ENCODE measurements at places on chromosomes 2 and 18.
A peak's percentile ranks its signal among the peaks of the same experiment; 100 is the strongest.

- no peak for DNase-seq
These were observed 20.7 kb downstream of the LIPG start for GRCh38 chr18:49582579-49582978.

GRCh38 chr2:218885981-218886947, 5.6 kb downstream of the WNT10A start:
- no peak for DNase-seq

- DNase-seq, result no peak
These were observed 38.2 kb upstream of the LYPD6B start for GRCh38 chr2:149000158-149000938.

GRCh38 chr2:151855111-151855510, 26.9 kb upstream of the ARL5A start:
- DNase-seq, result no peak

DNA sequence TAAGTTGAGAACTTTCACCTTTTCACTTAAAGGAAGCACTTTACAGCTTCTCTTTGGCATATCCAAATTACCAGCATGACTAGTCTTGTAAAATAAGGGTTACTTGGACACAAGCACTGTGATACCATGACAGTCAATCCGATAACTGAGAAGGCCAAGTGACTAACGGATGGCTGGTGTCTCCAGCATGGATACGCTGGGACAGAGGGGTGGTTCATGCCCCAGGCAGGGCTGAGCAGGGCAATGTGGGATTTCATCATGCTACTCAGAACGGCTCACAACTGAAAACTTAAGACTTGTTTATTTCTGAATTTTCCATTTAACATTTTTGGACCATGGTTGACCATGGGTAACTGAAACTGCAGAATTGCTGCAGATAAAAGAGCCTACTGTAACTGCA, 43.1 kb upstream of the GPR155 start:
- DNase-seq, result no peak

- DNase-seq, result no peak
These were observed 165.2 kb downstream of the SUCLG1 start for GRCh38 chr2:84293791-84294380.

DNA sequence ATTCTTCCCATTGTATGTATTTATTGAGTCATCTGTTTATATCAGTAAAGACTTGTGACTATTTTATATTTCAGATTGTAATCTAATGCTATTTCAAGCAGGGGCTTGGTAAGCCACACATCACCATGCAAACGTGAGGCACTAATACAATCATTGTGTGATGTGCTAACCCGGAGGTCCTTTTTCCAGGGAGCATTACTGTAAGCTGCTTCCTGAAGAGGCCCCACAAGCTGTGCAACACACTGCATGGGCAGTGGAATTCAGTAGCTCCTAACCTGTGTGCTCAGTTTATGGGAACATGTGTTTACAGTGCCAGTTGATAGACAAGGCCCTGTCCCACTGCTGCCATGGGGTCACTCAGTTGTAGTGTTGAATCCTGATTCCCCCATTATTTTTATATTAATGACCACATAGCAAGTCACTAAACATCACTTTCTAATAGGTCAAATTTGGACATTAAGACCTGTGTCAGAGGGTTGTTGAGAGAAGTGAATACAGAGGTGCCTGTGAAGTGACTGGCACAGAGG, 162.9 kb downstream of the FHOD3 start:
- no peak for DNase-seq

DNA sequence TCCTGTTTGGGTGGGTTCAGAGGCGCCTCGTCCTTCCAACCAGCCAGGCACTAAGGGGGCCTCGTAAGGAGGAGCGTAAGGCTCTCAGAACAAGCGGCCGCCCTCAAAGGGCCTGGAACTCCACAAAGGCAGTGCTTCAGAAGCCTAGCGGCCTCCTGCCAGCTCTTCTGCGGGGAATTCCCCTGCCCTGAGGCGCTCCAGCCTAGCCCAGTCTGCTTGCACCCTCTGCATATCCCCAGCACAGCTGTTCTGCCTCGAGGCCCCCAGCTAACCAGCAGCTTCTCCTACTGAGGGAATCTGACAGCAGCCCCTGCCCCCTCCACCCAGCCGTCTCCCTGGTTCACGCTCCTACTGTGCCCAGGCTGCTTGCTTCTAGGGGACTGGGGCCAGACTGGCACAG, 265.9 kb downstream of the TFCP2L1 start:
- no peak for DNase-seq

DNA sequence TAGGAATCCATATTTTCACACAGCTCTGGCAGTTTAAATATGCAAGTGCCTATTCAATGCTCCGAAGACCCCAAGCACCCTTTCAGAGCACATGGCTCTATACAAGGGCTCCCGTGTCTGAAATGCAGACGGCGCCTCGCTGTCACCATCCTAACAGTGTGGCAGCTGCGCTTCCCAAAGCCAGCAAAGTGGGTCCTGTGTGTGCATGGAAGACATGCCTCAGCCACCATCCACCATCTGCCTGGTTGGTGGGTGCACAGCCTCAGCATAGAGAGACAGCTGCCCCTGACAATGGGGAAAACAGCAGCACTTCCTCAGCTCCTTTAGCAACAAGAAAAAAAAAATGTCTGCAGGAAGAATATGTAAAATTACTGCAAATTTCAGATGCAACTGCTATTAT, 218.1 kb downstream of the SP3 start:
- no peak for DNase-seq

DNA sequence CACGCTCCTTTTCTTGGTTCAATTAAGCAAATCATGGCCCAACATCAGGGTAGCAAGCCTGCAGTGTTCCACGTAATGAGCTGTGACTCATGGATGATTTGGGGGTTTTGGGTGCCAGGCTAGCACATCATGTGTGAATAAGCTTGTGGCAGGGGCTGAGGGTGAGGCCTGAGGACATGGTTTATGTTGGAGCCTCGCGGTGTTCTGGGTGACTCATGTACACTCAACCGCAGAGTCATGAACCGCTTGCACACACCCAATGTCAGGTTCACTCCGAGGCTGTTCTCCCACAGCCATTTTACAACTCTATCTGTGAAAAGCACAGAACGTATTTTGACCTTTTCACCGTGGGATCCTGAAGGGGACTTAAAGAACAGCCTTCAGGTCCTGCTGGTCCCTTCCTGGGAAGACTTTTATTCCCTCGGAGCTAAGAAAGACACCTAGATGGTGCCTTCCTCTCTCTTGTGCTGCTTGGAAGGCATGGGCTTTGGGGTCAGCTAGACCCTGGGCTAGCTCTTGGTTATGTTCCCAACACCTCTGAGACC, 139.9 kb upstream of the ZEB2 start:
- DNase-seq, result peak; percentile 39

DNA sequence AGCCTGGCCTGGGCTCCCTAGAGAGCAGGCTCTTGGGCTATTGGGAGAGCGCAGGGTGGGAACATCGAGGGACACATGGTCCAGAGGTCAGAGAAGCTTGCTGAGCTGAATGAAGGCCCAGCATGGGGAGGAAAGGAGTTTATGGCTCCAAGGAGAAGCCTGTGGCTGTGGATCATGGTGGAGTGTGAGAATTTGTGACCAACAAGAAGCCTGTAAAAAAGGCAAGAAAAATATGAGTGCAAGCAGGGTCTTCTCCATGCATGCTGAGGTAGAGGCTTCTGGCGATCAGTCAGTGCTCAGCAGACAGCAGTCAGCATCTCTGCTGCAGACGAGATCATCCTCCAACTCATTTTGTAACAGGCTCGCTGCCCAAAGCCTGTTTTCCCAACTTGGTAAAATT, 1.3 kb upstream of the SCYGR3 start:
- no peak for DNase-seq

GRCh38 chr2:179790235-179791217, 70.9 kb downstream of the ZNF385B start:
- no peak for DNase-seq

- no peak for DNase-seq
These were observed 38.7 kb upstream of the CREB1 start for GRCh38 chr2:207491086-207491485.

DNA sequence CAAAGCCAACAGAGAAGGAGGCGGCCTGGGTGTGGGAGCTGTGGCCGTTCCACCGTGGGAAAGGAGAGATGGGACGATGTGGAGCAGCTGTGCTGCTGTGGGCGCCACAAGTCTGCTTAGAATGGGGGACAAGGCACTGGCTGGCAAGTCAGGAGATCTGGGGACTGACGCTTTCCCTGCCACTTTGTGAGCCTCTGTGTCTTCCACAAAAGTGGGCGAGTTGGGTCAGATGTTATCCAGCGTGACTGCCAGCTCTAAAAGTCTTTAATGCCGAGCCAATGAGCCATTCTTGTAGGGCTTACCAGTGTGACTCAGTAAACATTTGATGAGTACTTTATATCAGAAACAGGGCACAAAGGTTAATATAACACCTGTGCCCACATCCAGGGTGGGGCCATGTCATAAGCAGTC, 113.6 kb upstream of the MGAT5 start:
- DNase-seq, result no peak

DNA sequence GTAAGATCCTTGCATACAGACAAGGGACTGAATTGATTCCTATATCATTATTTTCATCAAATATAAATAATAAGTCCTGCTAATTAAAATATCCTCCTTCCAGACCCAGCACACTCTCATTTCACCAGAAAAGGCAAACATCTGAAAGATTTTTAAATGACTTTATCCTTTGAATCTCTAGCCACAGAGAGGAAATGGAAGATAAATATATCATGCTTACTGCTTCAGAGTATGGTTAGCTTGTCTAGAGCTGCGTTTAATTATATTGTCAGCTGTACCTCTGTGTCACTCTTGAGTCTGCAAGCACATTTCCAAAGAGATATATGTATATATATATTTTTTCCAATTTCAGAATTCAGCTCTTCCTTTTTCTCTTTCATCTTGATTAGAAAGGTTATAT, 232.7 kb downstream of the TRIB2 start:
- no peak for DNase-seq

DNA sequence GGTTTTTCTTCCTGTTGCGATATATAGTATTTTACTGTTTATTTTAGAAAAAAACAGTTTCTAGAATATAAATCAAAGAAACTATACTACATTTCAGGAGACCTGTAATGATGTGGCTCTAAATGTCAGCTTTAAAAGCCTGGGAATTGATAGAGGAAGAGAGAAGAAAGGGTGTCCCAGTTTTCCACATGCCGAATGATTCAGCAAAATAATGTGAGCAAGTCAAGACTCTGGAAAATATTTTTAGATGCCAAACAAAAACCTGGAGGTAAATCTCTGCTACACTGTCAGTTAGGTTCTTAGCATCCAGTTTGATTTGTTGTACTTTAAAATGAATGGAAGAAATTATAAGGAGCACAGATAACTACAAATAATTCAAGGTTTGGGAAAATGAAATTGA, 67.1 kb upstream of the DSG1 start:
- DNase-seq, result no peak

DNA sequence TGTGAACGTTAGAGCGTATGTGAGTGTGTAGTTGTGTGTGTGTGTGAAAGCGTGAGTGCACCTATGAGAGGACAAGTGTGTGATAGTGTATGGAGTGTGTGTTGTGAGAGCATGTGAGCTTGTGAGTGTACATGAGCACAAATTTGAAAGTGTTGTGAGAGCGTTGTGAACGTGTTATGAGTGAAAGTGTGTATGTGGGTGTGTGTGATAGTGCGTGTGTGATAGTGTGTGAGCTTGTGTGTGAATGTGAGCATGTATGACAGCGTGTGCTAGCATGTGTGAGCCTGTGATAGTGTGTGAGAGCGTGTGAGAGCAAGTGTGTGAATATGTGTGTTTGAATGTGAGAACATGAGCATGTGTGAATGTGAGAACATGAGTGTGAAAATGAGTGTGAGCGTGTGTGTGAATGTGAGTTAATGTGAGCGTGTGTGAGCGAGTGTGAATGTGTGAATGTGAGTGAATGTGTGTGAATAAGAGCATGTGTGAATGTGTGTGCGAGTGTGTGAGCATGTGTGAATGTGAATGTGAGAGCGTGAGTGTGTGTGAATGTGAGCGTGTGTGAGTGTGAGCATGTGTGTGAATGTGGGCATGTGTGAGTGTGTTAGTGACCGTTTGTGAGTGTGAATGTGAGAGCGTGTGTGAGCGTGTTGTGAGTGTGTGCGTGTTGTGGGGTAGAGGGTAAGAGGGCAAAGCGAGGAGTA, 25.0 kb downstream of the RALB start:
- DNase-seq, result no peak

DNA sequence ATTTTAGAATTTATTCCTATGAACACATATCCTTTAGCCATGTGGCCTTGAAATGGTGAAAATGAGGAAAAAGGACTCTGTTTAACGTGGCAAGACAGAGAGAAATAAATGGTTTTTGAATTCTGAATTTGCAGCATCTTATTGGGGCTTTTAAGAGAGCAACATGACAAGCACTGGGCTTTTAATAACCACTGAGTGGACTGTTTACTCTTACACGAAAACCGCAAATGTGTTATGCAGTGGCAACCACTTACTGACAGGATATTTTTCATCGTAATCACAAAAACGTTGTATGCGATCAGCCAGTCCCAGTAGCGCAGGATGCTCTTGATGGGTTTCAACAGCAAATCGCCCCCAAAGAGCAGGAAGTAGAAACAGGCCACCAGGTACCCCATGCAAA, 226.6 kb downstream of the NAPG start:
- no peak for DNase-seq

- no peak for DNase-seq
These were observed 61.4 kb upstream of the CCDC195 start for GRCh38 chr2:224777559-224777930.

DNA sequence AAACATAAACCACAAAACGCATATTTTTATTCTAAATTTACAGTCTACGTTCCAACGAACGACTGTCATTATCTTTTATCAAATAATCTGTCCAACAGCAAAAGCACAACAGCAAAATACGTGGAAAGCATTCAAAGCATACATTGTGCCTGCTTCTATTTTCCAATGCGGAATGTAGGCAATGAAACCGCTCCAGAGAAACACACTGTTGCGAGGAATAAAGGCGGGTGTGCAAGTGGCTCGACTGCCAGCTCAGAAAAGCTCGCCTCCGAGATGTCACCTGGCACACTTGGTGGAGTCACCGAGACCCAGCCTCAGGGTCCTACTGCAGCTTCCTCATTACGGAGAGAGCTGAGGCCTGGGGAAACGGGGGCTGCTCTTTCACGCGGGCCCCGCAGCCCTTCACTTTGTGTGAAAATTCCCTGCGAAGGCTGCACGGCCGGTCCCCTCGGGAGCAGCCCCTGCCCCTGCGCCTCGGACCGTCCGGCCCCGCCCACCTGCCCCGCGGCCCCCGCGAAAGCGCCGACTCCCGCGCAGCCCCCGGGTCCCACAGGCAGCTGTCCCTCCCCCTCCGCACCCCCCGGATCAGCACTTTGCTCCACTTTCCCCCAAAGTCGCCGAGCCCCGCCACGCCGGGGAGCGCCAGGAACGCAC, 752 bp downstream of the MGAT4A start:
- DNase-seq, result peak; percentile 36

- DNase-seq, result no peak
These were observed 58.6 kb downstream of the ZEB2 start for GRCh38 chr2:144461308-144461766.

Data from effector memory CD4-positive, alpha-beta T cell (primary cell).